AG04449 (cell line): ENCODE measurements at places on chromosomes 13 and 19.

GRCh38 chr19:23906835-23907234 lies 7.9 kb upstream of the ZNF726 start:
- no peak for DNase-seq

- no peak for DNase-seq
These were observed 2.3 kb downstream of the ANKRD24 start for GRCh38 chr19:4184718-4185352.

DNA sequence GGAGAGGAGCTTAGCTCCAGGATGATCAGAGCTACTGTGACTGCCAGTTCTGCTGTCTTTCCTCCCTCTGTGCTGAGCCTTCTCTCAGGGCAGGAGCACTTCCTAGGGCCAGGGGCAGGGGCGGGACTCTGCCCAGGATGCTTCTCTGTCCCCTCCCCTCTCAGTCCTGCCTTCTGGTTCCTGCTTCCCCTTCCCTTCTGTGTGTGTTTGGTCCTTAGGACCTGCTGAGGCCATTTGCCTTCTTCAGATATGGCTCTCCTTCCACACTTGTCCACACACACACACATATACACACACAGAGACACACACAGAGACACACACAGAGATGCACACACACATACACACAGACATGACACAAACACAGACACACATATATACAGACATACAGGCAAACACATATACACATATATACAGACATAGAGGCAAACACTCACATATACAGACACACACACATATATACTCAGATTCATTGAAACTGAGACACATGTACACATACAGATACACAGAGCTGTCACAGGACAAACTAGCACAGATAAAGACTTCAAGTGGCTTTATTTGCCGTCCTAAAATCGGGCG lies 22.0 kb upstream of the CD177 start:
- no peak for DNase-seq

DNA sequence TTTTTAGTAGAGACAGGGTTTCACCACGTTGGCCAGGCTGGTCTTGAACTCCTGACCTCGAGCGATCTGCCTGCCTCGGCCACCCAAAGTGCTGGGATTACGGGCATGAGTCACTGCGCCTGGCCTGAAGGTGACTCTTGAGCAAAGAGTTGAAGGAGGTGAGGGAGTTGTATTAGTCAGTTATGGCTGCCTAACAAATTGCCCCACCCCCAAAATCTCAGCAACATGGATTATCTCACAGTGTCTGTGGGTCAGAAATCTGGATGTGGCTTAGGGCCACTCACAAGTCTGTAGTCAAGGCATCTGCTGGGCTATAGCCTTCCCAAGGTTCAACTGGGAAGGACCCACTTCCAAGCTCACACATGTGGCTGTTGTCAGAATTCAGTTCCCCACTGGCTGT lies 52.8 kb upstream of the ADGRE5 start:
- no peak for DNase-seq

- no peak for DNase-seq
These were observed 700 bp downstream of the PRR36 start for GRCh38 chr19:7873304-7874075.

DNA sequence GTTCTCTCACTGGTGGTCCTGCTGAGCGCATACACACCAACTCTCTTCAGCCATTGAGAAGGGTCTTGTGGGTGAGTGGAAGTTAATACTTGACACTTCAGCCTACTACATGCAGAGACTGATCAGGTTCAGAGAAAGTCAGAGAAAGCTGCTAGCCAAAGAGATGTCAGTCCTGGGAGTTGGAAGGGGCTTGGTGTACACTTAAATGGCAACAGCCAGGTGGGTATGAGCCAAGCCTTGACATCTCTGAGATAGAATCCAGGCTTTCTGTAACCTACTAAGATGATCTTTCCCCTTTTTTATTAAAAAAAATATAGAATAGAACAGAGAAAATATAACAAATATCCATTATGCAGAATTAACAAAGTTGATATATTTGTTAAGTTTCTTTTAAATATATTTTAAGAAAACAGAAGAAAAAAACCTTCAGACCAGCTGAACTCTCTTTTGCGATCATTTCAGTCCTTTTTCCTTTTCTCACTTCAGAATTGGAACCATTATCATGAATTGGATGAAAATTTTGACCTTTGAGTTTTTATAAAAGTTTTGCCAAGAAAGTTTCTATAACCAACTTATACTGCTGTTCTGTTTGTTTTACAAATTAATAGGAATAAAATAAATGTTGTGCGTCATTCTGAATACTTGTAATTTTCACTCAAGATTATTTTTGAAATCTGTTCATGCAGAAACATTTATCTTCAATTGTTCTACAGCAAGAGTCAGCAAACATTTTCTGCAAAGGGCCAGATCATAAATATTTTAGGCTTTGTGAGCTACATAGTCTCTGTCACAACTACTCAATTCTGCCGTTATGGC lies 153.0 kb downstream of the RFC3 start:
- DNase-seq: no peak

GRCh38 chr13:37118016-37118415 lies 12.6 kb upstream of the CSNK1A1L start:
- DNase-seq: no peak

DNA sequence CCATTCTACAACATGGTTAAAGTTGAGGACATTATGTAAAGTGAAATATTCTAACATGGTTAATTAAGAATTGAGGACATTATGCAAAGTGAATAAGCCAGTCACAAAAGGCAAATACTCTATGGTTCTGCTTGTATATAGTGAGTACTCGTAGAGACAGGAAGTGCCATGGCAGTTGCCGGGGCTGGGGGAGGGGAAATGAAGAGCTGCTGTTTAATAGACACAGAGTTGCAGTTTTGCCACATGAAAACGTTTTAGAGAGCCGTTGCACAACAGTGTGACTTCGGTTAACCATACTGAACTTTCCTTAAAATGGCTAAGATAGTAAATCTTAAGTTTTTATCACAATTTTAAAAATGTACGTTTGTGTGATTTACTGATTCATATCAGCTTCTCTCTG lies 176.9 kb downstream of the SHISA2 start:
- DNase-seq: no peak

DNA sequence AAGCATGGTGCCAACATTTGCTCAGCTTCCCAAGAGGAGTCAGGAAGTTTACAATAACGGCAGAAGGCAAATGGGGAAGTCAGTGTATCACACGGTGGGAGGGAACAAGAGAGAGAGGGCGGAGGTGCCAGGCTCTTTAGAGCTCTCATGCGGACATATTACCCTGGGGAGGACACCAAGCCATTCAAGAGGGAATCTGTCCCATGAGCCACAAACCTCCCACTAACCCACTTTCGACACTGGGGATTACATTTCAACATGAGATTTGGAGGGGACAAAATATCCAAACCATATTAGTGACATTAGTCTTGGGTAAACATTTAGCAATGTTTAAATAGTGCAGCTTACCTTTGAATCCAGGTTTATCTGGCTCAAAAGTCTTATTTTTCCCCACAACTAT lies 69.9 kb downstream of the SLAIN1 start:
- DNase-seq: no peak

DNA sequence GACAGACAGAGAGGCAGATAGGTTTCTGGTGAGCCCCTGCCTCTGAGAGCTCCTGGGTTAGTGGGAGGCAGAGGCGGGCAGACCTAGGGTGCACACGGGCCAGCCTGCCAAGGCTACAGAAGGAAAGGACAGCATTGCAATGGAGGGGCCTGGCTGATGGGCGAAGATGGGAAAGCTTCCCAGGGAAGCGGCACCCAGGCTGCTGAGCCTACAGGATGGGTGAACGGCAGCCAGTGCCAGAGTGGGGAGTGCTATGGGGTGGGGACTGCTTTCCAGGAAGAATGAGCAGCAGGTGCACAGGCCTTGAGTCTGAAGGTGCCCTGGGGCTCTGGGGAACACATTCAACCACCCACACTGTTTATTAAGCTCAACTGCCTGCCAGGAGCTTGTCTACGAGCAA lies 702 bp upstream of the MAG start:
- no peak for DNase-seq

DNA sequence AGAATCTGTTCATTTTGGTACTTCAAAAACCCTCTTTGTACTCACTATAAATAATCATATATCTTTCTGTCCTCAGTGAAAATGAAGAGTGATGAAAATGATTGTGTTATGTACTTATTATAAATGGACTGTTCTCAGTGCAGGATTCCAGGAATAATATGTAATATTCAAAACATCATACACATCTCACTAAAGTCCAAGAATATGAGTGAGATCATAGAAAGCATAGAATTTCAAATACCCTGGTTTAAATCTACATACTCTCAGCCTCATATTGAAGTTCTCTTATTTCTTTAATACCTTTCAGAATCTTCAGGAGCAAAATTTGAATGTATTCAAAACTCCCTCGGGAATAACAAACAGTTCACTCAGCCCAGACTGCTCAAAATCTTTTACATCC lies 868.0 kb downstream of the SLITRK6 start:
- no peak for DNase-seq

- DNase-seq: no peak
These were observed 2048.3 kb upstream of the PCDH20 start for GRCh38 chr13:63463782-63464610.

GRCh38 chr19:6849876-6850275 lies 37.5 kb upstream of the ADGRE1 start:
- no peak for DNase-seq

DNA sequence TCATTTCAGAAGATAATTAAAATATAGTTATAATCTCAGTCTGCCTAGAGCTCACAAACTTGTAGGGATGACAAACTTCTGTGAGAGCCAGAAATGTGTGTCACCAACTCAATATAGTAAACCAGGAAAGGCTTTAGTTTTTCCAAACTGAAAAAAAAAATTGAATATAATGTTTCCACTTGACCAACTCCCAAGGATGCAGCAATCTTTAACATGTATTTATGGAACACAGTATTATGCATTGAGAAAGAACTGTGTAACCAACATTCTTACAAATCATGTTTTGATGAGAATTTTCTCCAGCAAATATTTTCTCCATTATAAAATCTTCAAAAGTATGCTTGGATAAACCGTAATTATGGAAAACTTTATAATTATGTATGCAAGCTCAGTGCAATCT lies 50.1 kb upstream of the KLF12 start:
- DNase-seq: no peak

- DNase-seq: no peak
These were observed 65.9 kb downstream of the SERP2 start for GRCh38 chr13:44439452-44440024.

DNA sequence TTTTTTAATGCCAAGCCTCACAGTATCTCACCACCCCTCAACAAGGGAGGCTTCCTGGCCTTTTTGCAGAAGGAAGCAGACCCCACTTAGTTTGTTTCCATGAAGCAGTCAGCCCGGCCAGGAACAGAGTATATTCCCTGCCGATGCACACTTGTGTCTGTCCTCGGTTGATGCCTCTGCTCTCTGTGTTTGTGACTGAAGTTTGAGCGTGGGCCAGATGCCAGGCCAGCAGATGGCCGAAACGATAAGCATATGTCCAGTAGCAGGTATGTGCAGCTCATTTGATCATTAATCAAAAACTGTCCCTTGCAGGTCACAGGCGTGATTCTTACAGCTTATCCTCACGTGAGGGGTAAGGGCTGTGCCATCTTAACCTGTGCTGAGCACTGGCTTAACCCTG lies 144.0 kb downstream of the IRS2 start:
- no peak for DNase-seq

GRCh38 chr13:48816700-48817099 lies 159.0 kb upstream of the FNDC3A start:
- DNase-seq: no peak

DNA sequence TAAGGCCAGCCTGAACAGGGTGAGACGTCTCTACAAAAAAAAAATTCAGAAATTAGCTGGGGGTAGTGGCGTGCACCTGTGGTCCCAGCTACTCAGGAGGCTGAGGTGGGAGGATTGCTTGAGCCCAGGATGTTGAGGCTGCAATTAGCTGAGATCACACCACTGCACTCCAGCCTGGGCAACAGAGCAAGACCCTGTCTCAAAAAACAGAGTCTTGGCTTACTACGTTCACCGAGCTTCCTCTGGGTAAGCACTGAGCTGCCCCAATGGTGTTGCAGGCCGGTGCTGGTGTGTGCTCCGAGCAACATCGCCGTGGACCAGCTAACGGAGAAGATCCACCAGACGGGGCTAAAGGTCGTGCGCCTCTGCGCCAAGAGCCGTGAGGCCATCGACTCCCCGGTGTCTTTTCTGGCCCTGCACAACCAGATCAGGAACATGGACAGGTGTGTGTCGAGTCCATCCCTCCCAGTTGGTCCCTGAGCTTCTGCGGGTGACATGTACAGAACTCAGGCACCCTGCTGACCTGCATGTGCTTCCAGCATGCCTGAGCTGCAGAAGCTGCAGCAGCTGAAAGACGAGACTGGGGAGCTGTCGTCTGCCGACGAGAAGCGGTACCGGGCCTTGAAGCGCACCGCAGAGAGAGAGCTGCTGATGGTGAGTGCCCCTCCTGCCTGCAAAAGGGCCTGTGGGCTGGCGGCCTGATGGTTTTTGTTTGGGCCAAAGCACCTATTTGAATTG lies 24.1 kb downstream of the UPF1 start:
- DNase-seq: no peak

DNA sequence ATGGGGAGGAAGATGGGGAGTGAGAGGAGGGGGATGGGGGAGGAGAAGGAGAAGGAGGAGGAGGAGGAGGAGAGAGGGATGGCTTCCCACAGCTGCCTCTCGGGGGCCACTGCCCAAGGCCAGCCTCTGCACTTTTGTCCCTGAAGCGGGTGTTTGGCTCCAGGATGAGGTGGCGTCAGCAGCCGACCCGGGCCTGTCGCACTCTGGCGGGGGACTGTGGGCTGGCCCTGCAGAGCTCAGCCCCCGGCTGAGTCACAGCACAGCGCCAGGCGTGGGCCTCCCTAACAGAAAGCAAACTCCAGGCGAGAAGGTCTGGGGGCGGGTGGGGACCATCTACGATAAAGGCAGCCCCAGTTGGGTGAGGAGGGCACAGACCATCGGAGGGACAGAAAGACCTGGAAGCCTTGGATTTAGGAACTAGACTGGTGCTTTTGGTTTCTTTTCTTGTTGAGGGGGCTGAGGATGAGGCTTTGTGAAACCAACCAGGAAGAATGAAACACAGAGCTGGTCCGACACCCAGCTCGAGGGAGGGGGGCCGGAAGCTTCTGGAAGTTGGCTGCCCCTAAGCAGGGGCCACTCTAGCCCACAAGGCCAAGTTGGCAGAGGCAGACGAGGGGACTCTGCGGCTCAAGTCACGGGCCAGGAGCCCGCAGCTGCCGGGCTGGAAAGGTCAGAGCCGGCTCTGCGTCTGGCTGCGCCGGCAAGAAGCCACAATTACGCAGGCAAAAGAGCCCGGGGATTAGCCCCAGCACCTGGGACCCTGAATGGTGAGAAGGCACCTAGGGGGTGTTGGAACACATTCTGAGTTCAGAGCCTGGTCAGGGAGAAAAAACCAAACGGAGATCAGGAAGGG lies 18.2 kb downstream of the LSM4 start:
- no peak for DNase-seq

DNA sequence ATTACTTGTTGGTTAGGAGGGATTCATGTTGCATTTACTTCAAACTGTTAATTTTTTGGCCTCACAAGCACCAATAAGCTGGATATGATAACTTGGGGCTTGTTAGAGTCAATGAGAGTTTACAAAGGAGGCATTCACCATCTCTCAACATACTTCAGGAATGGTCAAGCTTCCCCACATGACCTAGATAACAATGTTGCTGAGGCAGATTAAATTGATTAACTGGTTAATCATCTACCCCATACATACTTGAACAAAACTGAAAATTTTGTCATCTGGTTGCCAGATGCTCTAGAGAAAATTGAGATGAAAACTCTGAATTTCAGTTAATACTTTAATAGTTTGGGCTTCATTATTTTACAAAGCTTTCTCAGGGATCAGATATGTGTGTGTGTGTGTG lies 43.0 kb upstream of the UBL3 start:
- no peak for DNase-seq

- DNase-seq: no peak
These were observed 386.3 kb downstream of the KCTD12 start for GRCh38 chr13:76499891-76500290.
